CD4-positive, alpha-beta T cell treated with Interleukin-2 at 100 ng/mL for 4 hours (primary cell): ENCODE measurements at places on chromosomes 7 and 10.
A peak's percentile ranks its signal among the peaks of the same experiment; 100 is the strongest.

GRCh38 chr10:909831-910230 is 21.7 kb downstream of the LARP4B start:
- no peak for DNase-seq

GRCh38 chr7:129262324-129262723 is 37.5 kb downstream of the AHCYL2 start:
- DNase-seq: no peak

DNA sequence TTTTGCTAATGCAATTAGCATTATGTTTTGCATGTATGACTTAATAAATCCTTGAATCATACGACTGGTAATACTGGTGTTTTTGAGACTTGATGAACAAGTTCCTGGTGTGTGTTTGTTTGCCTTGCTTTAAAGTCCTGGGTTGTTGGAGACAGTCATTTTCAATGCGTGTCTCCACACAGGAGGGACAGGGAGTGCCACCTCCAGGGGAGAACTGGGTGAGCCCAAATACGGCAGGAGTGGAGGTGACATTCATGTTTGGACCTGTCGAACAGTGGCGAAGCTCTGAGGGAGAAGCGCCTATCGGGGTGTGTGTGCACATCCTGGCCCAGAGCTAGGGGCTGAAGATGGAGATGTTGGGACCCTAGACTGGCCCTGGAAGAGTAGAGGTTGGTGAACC is 43.8 kb downstream of the DAGLB start:
- no peak for DNase-seq

DNA sequence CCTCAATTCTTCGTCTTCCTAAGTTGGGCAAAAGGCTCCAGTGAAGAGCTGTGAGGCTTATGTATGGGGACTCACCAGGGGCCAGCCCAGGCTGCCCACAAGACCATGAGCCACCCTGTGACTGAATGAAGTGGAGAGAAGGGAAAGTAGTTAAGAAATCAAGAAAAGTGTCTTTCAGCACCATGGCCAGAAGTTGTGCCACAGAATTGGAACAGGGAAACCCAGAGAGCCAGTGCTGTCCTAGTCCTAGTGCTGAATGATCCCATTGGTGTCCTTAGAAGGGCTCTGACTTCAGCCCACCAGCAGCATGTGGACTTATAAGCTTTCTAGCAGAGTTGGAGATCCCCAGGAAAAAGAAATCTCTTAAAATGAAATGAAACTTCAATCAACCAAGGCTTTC is 37.0 kb upstream of the CCSER2 start:
- no peak for DNase-seq

DNA sequence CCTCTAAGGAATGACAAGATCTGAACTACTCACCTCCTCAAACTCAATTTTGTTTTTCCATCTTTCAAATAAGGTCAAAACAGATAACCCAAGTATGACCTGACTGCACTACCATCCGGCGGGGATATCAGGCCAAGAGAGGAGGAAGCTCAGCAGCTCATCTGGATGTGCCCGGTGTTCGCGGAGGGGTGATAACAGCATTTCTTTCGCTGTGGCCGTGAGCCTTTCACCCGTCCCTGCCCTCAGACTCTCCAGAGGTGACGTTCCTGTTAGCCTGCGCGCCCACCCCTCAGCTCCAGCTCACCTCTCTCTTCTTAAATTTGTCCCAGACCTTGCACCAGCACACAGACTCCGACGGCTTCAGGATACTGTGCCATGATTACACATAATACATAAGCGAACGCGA is 526 bp downstream of the ZNF248 start:
- peak; percentile 15 for DNase-seq

DNA sequence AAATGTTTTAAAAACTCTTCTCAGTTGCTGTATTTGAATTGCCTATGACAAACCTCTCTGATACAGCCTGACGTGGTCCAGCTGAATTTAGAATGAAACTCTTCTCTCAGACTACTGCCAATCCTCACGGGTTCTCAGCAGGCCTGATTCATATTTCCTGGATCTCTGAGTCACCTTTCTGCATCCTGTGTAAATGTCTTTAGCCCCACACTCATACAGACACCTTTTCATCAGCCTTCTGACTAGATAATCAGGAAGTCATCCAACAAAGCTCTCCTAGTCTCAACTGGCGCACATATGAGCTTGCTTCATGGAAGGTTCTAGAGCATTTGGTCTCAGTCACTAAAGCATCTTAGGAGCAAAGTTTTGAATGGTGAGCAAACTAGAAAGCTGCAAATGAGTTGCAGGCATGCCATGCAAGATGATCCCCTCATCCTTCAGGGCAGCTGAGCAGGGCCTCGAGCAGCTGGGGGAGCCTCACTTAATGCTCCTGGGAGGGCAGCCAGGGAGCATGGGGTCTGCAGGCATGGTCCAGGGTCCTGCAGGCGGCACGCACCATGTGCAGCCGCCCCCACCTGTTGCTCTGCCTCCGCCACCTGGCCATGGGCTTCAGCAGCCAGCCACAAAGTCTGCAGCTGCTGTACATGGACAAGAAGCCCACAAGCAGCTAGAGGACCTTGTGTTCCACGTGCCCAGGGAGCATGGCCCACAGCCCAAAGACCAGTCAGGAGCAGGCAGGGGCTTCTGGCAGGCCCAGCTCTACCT is 182.8 kb downstream of the ARHGAP12 start:
- peak; percentile 74 for DNase-seq

GRCh38 chr10:125550362-125550761 is 132.6 kb downstream of the TEX36 start:
- DNase-seq: no peak

DNA sequence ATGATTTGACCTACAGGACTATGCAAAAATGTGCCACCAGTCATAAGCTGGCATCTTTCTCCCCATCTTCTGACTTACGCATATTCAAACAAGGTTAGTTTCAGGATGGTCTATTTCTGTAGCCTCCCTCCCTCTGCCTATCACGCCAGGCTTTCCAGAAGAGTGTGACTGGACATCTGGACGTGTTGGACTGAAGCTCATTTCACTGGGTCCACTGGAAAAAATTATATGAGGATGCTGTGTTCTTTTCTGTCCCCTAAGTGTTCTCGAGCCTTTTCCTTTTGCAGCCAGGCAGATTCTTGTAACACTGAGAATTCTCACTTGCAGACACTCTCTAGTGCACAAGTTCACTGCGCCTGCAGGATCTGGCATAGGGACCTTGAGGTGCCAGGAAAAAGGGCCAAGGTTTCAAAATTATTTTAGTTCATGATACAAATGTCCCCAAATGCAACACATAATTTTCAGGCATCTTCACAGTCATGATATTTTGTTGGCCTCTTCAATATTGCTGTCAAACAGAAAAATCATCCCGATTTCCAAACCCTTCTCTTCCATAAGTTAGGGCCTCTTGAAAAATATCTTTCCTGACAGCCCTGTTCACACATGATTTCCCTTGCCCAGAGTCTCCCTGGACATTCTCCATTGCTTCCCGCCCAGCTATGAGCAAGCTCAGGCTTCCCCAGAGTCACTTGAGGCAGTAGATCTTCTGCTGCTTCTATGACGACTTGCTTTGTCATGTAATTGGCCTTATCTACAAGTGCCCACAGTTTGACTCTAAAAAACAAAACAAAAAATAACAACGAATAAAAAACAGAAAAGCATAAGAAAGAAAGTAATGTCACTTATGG is 170.4 kb downstream of the BMPER start:
- DNase-seq: no peak
